ENCODE measurements at places on chromosomes 2 and 18. TPM values are rescaled to one million over a fixed set of nuclear protein-coding genes. Genes with fewer than 3 reads are reported as not detected.
A peak's percentile ranks its signal among the peaks of the same experiment; 100 is the strongest.

- no peak for DNase-seq
Observed at GRCh38 chr18:27577265-27577664, 392.2 kb upstream of the CHST9 start.

DNA sequence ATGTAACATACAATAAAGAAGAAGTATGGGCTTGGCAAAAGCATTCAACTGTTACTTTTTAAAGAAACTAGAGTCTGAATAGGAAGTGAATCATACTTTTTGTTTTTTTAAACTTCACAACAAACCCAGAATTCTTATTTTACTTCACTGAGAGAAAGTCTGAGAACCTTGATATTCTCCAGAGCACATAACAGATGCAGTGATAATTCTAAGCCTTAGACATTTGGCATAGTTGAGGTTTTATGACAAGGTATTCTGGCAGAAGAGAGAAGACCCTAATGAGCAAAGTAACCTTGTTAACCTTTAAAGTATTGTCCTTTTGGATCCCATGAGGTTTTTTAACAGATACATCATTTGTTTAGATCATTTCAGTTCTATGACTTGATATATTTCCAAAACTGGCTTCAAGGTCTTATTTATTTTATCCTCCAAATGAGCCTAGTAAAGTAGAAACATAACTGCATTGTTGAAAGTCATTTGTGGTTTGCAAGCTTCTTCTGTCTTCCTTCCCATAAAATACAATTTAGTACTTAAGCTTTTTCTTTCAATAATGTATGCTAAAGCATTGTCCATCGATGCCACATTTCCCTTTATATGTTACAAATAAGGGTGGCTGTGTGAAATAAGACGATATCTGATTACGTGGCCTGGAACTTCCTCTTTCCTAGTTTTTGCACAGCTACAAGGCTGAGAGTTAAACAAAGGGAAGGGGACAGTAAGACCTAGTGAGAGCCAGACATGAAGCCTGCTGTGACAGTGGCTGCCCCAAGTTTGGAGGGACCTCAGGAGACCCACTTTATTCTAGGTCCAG is 86.1 kb upstream of the ITPRID2 start:
- no peak for DNase-seq

- DNase-seq = no peak
Observed at GRCh38 chr2:106032676-106033075, 161.4 kb downstream of the UXS1 start.

- no peak for DNase-seq
Observed at GRCh38 chr2:238518821-238519186, 92.1 kb downstream of the ASB1 start.

- DNase-seq = peak; percentile 83
Observed at GRCh38 chr2:70029814-70030409, 57.4 kb upstream of the PCBP1 start.

- peak; percentile 7 for DNase-seq
Observed at GRCh38 chr2:156653675-156654074, 217.5 kb downstream of the GPD2 start.

DNA sequence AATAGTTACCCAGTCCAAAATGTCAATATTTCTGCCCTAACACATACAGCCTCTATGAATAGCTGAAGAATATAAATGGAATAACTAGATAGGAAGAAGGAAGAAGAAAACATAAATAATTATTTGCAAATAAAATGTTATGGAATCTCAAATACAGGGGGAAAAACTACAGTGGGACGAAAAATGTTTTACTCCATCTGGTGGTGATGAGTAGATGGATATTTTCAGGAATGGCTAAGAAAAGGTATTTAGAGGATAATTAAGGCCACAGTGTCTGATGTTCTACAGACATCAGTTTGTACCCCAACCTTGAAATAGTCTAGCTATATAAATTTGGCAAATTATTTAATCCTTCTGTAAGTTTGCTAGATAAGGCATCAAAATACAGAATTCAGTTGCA is 178.1 kb upstream of the FSHR start:
- DNase-seq = no peak

DNA sequence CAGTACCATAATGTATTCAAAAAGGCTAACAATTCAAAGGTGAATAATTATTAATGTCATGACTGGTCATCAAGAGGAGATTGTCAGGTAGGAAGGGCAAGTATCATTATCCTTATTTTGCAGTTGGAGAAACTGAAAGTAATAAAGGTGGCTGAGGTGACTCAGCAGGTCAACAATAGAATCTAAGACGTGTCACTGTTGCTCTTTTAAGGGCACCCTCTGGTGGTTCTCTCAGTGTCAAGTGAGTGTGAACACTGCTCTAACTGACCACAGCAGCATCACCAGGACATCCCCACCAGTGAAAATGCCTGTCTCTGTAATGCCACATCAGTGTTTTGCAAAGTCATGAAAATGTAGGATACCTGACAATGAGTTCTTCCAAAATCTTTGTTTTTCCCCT is 69.7 kb downstream of the DCC start:
- no peak for DNase-seq

DNA sequence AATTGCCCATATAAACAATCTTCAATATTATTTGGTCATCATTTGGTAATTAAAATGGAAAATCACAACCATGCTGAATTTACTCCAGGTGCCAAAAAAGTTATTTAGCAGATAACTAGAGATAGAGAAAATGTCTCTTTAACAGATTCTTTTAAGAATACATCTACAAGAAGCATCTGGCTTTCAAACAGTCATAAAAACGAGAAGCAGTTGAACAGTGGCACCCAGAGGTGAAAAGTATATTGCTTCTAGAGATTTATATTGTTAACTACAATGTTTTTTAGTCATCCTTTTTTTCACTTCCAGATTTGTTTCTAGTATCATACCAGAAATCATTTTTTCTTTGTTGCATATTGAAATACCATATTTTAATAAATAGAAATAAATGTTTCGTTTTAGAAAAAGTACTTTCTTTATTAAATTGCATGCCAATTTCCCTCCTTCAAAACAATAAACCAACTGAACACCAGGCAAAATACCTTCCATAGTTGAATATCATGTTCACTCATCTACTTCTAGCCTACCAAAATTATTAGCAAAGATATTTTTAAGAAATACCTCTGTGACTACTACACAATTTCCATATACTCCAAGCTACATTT is 65.4 kb upstream of the HNRNPA3 start:
- DNase-seq = peak; percentile 90

DNA sequence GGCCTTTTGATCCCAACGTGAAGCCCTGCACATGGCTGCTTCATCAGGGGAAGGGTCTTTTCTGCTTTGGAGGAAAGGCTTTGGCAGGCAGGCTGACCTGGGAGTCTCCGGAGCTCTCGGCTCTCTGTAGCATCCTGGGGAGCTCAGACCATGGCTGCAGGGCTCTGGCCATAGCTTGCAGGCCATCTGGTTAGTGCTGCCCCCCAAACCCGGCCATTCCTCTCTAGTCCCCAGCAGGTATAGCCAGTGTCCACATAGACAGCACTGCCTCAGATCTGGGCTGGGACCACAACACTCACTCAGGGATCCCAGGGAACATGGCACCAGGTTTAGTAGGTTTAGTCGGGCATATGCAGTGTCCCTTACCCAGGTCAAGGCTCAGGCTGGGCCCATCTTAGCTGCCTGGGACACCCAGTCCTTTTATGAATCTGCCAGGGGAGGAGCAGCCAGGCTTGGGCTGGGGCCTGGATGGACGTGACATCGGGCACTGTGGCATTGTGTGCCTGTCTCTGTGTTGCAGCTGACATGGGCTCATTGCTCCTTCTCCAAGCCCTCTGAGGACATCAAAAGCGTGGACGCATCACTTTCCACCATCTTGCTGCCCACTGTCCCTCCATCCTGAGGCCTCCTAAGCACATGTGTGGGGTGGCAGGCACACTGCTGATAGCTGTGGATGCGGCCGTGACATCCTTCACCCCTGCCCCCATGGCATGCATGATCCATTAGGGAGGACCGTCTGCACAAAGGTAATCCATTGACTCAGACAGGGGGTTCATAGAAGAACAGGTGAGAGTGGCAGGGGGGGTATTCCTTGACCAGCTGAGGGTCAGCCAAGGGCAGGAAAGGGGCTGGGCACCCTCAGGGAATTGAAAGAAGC is 19.2 kb upstream of the GPR35 start:
- peak; percentile 33 for DNase-seq

GRCh38 chr2:135052042-135052876 is at the start of gene RAB3GAP1:
TSS of gene RAB3GAP1 (plus strand) at chr2:135052292. CDS start at chr2:135052308, 16 bp downstream.
- DNase-seq = peak; percentile 93

- DNase-seq = no peak
Observed at GRCh38 chr2:73830871-73831401, 2.2 kb downstream of the STAMBP start.

DNA sequence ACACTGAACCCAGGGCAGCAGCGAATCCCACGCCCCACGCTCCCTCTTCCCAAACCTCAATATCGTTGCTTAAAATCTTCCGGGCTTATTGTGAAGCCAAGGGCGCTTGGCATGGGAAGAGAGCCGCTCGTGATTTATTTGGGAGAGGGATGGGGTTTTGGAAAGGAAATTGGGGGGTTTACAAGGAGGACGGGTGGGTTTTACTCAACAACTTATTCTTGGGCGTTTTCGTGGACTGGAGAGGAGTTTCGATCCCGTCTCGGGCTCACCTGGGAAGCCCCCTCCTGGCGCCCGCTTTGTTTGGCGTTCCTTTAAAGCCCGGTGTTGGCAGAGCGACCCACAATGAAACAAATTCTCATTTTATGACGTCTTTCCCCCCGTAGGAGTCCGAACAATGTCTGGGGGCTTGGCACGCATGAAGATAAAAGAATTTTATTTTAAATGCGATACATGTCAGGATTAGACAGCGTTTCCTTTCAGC is 135.3 kb downstream of the INSIG2 start:
- DNase-seq = no peak

DNA sequence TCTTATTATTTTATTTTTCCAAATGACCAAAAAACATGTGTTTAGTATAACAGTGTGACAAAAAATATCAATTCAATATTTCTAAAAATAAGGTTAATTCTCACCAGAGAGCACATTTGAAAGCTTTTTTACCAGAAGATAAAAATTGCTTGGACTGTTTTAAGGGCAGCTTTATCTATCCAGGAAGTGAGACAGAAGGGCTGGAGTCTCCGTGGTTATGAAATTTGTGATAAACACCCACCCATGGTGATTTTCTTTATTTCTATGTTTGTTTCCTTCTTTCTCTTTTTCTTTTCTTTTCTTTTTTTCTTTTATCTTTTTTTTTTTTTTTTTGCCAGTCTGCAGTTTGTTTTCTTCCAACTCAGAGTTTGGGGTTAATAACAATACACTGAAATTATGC is 298.5 kb downstream of the PIEZO2 start:
- DNase-seq = no peak

DNA sequence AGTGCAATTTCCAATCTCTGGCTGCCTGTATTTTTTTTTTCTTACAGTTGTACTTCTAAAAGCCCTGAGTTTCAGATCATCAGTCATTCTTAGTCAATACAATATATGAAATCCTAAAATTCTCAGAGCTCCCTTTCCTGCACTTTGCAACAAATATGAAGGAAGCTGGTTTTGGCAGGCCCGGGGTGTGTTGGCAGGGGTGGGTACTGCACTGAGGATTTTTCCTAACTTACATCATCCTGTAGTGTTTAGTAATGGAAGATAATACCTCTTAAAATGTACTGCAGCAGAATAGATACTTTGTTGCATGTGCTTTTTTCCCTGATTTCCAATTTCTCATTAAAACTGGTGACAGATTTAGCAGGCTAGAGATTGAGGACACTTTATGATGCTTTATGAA is 374.6 kb downstream of the PTH2R start:
- DNase-seq = no peak

DNA sequence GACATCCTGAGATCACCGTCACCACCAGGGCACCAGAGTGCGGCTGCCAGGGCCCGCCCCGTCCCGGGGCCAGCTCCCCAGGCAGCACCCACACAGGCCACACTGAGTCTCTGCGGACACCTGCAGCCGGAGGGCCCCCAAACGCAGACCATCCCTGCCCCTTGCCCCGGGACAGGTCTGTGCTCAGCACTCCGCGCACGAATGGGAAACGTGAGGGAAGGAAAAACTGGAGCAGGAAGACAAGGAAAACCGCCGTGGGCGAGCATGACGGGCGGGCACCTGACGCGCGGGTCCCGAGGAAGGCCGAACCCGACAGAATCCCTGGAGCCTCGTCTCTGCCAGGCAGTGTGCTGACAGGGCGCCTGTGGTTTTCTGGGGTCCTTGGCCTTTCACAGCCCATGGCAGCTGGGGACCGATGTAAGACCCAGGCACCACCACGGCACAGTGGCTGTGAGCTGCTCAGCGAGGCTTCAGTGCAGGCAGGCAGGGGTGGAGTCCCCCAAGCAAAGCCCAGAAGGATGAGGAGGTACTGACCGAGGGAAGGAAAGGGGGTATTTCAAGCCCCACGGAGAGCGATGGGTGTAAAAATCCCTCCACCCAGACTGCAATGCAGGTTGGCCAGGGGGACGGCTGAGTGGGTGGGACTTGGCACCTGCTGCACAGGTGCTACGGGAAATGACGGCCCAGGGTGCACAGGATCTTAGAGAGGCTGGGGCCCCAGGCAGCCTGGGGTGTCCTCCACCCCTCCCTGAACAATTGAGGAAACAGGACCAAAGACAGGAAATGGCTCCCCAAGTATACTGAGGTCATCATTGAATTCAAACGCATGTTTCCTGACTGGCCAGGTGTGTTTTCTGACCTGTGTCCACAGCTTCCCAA is 59.0 kb downstream of the PXDN start:
- no peak for DNase-seq

- no peak for DNase-seq
Observed at GRCh38 chr2:118102433-118103082, 14.3 kb downstream of the INSIG2 start.

- no peak for DNase-seq
Observed at GRCh38 chr2:43325107-43325811, 98.9 kb upstream of the ZFP36L2 start.

The NT5DC4 gene
- not detected for polyA plus RNA-seq

The TMEM169 gene
- polyA plus RNA-seq = 1.6 TPM

The C2orf72 gene
- polyA plus RNA-seq = 2.6 TPM

The IFT172 gene
- polyA plus RNA-seq = 25.9 TPM

The SLC66A3 gene
- polyA plus RNA-seq = 28.4 TPM

The SPC25 gene
- polyA plus RNA-seq = not detected

Measured in kidney (tissue), 22 donors.